Activated T-cell treated with anti-CD3 and anti-CD28 coated beads for 48 hours (primary cell): ENCODE measurements at places on chromosomes 7 and 10.

GRCh38 chr10:78502210-78502936 is 468.7 kb downstream of the RPS24 start:
- DNase-seq: no peak

DNA sequence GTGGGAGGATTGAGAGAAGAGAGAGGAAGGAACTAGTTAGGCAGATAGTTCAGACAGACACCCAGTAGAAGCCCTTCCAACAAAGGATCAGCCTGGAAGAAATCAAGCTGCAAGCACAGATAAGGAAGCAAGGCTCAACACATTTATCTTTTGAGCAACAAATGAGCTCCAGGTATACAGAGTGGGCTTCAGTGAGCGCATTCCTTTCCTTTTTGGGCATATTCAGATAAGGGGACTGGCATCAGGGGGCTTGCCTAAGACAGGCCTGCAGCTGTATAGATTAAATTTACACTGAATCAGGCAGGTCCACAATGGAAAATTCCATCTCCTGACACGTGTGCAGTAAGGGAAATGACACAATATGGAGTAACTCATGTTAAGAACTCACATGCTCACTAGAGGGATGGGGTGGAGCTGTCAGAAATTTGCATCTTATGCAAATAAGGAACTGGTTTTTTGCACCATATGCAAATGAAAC is 147.2 kb downstream of the AKR1D1 start:
- no peak for DNase-seq

- no peak for DNase-seq
These were observed 26.0 kb upstream of the MCU start for GRCh38 chr10:72665925-72666324.

- DNase-seq: no peak
These were observed 340.2 kb downstream of the KIF20B start for GRCh38 chr10:90041585-90041984.

- no peak for DNase-seq
These were observed 13.5 kb upstream of the ADAM22 start for GRCh38 chr7:87920578-87920977.

GRCh38 chr10:91797048-91797690 is 1.1 kb upstream of the TNKS2 start:
- no peak for DNase-seq

GRCh38 chr7:90850066-90850465 is 253.9 kb downstream of the CDK14 start:
- DNase-seq: no peak

DNA sequence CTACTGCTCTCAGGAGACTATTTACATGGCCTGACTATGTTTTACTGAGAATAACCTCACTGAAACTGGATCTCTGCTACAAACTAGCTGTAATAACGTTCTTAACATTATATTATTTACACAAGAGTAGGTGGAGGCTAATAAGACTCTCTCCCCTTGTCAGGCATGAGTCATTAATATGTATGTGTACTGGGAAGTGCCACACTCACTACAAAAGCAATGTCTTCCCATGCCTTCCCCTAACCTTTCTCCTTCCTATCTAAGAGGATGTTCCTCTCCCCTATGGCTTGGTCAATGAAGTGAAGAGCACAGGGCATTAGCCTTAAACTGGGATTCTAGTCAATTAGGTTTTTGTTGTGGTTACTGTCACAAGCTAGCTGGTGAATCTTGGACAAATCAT is 147.9 kb downstream of the DGKB start:
- DNase-seq: no peak

GRCh38 chr7:116305485-116306408 is 95.4 kb downstream of the TES start:
- DNase-seq: no peak

DNA sequence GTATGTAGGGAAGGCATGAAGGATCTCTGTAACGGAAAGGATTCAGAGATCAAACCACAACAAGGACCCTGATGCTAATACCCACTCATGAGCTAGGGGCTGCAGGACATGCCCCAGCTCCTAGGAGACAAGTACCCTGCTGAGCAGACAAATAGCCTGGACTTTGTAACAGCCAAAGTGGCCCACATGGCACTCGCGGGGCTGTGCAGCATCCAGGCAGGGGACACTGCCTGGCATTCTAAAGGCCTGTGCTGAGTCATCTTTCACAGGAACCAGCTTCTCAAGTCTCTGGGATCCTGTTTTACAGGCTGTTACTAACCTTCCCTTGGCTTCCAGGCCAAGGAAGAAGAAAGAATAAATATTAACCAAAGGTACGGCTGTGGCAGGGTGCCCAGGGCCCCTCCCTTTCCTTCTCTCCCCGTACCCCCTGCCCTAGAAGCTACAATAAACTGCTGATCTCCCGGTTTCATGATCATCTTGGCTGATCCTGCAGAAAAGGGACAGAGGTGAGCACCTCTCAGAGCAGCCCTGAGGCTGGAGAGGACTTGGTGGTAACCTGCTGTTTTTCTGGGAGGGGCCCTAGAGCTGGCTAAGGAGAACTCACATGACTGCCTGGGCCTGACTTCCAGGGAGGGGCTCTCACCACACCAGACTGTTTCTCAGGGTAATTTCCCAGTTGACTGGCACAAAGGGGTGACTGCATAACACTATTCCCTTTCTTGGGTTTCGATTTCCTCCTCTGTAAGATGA is 4.2 kb upstream of the RPEL1 start:
- DNase-seq: no peak

DNA sequence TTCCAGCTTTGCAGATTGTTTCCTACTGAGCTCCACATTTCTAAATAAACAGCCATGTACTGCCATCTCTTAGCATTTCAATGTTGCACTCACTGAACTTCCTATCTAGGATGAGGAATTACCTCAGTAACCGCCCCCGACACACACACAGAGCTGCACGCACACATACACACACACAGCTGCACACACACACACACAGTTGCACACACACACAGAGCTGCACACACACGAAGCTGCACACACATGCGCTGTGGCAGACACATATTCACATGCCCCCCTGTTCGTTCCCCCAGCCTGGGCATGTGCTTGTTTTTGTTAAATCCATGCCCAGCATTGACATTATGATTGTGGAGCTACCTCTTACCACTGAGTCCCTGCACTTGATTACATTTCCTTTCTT is 39.6 kb upstream of the CNPY1 start:
- DNase-seq: no peak

- no peak for DNase-seq
These were observed 237.3 kb downstream of the SEMA3A start for GRCh38 chr7:83957333-83957732.

DNA sequence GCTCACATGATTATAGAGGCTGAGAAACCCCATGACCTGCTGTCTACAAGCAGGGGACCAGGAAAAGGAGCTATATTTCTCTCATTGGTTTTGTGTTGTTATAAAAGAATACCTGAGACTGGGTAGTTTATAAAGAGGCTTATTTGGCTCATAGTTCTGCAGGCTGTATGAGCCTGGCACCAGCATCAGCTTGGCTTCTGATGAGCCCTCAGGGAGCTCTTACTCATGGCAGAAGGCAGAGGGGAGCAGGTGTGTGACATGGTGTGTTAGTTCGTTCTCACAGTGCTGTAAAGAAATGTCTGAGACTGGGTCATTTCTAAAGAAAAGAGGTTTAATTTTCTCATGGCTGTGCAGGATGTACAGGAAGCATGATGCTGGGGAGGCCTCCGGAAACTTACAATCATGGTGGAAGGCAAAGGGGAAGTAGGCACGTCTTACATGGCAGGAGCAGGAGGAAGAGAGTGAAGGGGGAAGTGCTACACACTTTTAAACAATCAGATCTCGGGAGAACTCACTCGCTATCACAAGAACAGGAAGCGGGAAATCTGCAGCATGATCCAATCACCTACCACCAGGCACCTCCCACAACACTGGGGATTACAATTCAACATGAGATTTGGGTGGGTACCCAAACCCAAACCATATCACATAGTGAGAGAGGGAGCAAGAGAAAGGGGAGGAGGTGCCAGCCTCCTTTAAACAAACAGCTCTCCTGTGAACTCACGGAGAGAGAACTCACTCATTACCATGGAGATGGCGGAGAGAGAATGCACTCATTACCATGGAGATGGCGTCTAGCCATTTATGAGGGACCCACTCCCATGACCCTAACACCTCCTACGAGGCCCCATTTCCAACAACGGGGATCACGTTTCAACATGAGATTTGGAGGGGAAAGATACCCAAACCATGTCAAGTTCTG is 133.4 kb downstream of the JCAD start:
- DNase-seq: no peak

- no peak for DNase-seq
These were observed 51.1 kb downstream of the GNA12 start for GRCh38 chr7:2792856-2793487.

DNA sequence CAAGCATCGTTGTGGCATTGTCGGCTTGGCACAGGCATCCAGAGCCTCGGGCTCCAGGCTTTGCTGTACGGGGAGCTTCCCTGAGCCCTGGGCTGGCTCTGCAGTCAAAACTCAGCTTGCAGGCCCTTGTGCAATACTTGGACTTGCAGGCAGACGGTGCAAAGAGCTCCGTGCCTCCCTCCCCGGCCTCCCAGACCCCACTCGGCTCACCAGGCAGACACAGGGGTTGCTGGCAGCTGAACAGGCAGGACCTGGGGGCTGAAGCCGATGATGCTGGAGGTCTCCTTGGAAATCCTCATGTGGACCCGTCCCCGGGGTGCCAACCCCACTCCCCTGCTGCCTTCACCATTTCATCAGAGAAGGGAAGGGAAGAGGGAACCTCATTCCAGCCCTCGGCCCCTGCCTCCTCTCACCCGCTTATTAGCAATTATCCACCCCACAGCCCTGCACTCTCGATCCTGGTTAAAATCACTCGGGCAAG is 59.6 kb upstream of the GNA12 start:
- no peak for DNase-seq

DNA sequence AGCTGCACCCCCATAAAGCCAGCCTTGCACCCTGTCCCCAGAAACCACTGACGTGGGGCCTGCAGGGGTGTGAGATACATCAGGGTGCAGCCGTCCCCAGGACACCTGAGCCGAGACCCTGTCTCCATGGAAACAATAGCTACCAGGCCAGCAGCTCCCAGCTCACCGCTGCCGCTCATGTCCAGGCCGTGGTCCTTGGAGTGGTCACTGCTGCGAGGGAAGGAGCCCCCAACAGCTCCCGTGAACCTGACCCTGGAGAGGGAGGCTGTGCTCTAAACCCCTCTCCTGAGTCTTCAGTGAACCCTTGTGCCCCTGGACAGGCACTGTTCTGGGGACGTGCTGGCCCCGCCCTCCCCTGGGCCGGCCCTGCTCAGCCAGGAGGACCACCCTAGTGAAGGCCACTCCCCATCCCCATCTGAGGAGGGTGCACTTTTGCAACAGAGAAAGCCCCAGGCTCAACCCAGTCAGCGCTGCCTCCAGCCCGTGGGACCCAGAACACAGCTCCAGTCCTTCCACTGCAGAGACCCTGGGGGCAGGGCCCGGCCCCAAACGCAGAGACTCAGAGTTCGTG is 19.6 kb upstream of the INPP5A start:
- no peak for DNase-seq

DNA sequence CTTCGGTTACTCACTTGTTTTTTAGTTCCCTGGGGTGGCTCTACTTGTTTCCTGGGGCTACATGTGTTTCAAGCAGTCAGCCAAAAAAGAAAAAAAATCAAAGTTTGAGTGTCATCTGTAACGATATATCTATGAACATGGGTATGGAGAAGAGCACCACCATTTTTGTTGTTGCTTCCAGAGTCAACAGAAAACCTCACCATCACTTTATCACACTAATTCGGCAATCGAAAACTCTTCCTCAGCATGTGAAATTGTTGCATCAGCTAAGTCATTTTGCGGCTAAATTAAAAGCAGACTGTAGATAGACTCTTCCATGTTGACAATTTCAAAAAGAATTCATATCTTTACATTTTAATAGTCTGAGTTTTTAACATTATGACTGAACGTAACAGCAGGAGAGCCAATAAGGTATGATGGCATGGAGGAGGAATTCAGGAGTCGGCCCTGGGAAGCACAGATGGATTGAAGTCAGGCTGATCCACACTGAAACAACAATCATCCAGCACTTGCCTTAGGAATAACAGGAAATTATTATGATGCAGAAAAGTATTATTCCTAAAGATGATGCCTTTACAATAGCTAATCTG is 455.7 kb upstream of the KLF6 start:
- DNase-seq: no peak

GRCh38 chr10:22988581-22989360 is 60.9 kb downstream of the ARMC3 start:
- DNase-seq: peak; percentile 18

DNA sequence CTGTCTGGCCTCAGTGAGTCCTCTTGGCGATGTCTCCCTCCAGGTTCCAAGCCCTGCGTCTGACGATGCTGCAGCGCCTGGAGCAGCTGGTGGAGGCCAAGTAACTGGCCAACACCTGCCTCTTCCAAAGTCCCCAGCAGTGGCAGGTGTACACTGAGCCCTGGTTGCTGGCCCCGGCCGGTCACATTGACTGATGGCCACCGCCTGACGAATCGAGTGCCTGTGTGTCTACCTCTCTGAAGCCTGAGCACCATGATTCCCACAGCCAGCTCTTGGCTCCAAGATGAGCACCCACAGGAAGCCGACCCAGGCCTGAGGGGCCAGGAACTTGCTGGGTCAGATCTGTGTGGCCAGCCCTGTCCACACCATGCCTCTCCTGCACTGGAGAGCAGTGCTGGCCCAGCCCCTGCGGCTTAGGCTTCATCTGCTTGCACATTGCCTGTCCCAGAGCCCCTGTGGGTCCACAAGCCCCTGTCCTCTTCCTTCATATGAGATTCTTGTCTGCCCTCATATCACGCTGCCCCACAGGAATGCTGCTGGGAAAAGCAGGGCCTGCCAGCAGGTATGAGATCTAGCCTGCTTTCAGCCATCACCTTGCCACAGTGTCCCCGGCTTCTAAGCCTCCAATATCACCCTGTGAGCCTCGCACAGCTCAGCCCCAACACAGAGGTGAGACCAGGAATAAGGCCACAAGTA is 7.3 kb upstream of the ZNF22 start:
- no peak for DNase-seq

GRCh38 chr7:41688012-41688625 is 14.8 kb downstream of the INHBA start:
- no peak for DNase-seq

GRCh38 chr10:77768039-77768438 is 130.4 kb upstream of the KCNMA1 start:
- DNase-seq: no peak

DNA sequence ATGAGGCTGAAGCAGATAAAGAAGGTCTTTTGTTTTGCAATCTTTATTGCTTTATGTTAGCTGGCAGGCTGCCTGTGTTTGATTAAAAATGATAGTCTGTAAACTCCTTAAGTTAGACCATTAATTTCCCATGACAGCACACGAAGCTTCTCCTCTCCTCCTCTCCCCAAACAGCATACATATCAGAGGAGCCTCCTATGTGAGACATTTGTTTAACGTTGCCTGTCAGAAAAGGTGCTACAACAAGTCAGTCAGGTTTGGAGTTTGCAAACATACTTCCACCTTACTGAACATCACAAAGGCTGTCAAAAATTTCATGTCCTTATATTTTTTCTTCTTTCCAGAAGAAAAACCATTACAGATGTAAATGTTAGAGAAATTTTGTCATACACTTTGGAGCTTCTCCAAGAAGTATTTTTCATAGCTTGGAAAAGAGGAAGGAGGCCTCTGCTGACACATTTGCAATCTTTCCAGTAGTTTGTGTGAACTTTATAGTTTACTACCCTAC is 393.1 kb downstream of the EXOC4 start:
- DNase-seq: no peak

- no peak for DNase-seq
These were observed 26.9 kb downstream of the CCDC6 start for GRCh38 chr10:59879363-59879913.
